Fibroblast of lung (primary cell): ENCODE measurements at places on chromosomes 6 and 20. TPM values are rescaled to one million over a fixed set of nuclear protein-coding genes. Genes with fewer than 3 reads are reported as not detected.
A peak's percentile ranks its signal among the peaks of the same experiment; 100 is the strongest.

DNA sequence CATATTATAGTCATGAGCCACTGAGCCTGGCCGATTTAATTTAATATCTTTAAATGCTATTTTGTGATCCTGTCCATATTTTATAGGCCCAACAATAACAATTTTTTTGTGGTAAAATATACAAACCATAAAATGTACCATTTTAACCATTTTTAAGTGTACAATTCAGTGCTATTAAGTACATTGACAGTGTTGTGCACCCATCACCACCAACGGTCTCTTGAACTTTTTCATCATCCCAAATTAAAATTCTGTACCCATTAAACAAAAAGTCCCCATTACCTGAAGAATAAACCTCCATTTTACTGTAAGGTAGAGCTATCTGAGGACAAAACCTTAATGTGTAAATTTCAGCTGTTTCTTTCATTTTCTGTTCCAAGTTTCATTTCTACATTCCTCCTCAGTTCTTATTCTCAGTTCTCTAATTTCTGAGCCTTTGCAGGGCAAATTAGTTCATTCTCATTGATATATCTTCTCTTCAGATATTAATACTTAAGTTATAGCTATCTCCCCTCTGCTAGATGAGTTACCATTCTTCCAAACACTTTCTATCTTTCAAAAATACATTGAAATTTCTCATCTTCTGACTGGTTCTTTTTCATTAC is 10.3 kb downstream of the MTO1 start:
- DNase-seq, result no peak

Gene SOX18
- not detected in 2 replicates for total RNA-seq

Gene GLP1R
- total RNA-seq, result not detected in 2 replicates

DNA sequence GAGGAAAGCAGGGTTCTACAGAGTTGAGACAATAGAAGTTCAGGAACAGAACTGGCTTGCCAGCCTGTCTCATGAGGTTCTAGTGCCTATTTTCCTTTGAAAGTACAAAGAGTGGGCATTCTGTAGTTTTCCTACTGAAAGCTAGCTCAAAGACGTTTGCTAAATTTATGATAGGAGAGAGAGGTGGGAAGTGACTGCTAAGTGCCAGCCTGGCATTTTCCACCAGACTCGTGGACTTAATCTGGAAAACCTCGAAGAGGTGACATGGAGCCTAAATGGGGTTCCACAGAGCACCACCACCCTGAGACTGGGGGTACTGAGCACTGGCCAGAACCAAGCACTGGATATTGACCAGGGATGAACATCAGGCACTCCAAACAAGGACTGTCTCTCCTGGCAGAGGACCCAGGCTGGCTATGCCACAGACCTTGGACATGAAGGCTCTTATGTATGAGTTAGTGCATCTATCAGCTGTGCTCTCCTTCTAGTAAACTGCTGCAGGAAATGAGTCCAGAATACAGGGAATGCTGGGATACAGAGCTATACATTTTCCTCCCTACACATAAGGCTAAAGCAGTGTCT is 7.1 kb downstream of the PEX6 start:
- no peak for DNase-seq

Gene ARG1
- not detected in 2 replicates for total RNA-seq

Gene TCF21
- 8.2 and 11.1 TPM in 2 replicates for total RNA-seq

Gene NOL4L
- total RNA-seq, result 1.5 and 4.0 TPM in 2 replicates

Gene ALDH5A1
- total RNA-seq, result 0.26 and 0.33 TPM in 2 replicates

- no peak for DNase-seq
Observed at GRCh38 chr6:157908369-157909281, 73.0 kb upstream of the SYNJ2 start.

Gene SF3B5
- total RNA-seq, result 75.1 and 84.7 TPM in 2 replicates

DNA sequence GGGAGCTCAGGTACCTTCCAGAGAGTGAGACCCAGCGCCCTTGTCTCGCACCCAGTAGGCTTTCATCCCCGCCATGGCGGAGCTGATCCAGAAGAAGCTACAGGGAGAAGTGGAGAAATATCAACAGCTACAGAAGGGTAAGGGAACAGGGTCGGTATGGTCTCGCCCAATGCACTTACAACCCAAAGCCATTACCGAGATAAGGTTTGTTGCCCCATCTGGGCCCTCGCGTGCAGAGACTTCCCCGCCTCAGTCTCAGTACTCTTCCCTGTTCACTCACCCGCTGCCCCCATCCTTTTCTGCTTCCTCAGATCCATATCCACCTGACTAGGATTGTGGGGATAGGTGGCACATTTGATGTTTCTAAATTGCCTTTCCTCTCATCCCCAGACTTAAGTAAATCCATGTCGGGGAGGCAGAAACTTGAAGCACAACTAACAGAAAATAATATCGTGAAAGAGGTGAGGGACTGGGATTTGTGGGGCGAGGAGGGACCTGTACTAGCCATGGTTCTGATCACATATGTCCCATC is 449 bp downstream of the PFDN6 start:
- no peak for DNase-seq

DNA sequence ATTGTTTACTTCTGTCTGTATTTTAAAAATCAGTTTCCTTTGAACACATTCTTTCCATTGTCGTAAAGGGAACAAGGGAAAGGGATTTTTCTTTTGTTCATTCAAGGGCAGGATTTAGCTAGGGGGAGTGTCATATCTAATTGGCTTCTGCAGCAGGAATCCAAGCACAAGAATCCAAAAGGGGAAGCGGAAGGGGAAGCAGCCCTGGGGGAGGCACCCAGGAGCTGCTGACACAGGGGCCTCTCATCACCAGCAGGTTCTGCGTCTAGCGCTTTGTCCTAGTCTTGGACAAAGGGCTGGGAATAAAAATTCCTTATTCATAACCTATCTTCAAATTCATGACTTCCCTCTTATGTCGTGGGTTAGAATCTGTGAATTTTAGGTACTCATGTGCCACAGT is 13.7 kb downstream of the RIPK1 start:
- DNase-seq, result no peak

DNA sequence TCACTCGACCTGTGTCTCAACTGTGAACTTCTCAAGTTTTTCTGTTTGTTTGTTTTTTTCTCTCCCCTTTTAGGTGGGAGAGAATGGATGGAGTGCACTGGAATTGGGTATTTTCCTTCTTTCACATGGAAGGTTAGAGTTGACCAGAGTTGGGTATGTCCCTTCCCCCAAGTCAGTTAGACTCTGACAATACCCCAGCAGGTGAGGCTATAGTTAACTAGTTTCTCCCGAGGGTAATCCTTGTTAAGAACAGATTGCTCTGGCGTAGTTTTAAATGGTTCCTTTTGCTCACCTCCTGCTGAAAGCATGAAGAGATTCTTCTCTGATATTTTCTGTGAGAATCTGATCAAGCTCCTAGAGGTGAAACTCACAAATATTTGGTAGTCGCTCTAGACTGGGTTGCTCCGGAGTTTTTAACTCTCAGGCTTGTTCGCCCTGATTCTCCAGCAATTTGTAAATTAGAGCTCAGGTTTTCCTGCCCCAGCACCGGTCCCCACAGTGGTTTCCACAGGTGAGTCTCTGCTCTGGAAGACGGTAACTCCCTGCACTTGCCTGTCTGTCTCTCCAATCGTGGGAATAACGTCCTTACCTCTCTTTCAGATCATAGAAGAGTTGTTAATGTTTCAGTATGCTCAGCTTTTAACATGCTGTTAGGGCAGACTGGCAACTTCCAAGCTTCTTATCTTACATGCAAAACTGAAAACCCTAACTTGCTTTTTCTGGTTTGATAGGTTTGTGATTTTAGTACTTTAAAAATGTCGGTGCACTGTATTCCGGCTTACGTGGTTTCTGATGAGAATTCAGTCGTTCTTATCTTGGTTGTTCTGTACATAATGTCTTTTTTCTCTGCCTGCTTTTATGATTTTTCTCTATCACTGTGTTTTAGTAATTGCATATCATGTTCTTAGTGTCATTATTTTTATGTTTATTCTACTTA is 111.2 kb upstream of the HIVEP1 start:
- DNase-seq, result peak; percentile 20

Gene PNRC1
- 65.1 and 73.7 TPM in 2 replicates for total RNA-seq

Gene BMP5
- 1.0 and 1.5 TPM in 2 replicates for total RNA-seq

Gene SYCP2
- total RNA-seq, result 0.51 and 1.2 TPM in 2 replicates

DNA sequence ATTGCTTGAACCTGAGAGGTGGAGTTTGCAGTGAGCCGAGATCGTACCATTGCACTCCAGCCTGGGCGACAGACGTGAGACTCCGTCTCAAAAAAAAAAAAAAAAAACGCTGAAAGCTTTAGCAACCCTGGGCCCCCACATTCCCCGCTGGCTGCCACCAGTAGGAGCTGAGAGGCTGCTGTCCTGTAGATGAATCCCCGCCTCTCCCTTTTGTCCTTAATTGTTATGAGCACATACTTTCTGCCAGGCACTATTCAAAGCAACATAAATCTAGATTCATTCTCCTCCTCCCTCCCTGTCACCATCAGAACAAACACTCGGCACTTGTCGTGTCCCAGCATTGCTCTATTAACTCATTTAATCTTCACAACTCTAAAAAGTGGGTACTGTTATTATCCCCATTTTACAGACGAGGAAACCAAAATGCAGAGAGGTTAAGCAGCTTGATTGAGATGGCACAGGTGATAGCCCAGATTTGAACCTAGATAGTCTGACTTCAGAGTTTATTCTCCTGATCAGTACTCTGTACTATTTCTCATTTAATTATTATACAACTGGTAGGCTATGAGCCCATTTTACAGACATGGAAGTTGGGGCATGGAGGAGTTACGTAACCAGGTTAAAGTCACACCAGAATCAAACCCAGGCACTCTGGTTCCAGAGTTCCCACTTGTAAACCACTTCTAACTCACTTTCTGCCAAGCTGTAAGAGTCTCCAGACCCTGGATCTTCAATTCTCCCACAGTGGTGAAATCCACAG is 97.4 kb downstream of the EYA2 start:
- DNase-seq, result no peak

- peak; percentile 1 for DNase-seq
Observed at GRCh38 chr6:148109732-148110131, 232.9 kb upstream of the SASH1 start.

Gene HCRTR2
- not detected in 2 replicates for total RNA-seq

- DNase-seq, result peak; percentile 96
Observed at GRCh38 chr6:149941583-149942460, at the start of gene ULBP2. TSS of gene ULBP2 (plus strand) at chr6:149942014. CDS start at chr6:149942073, 59 bp downstream.

Gene CFB
- total RNA-seq, result 62.9 and 87.1 TPM in 2 replicates

GRCh38 chr6:16352258-16352635 is 113.9 kb downstream of the GMPR start:
- peak; percentile 61 for DNase-seq
